EH (cell line): ENCODE measurements at places on chromosomes 3 and 15.

GRCh38 chr3:44511238-44511566, 33.7 kb upstream of the ZNF445 start:
- peak; percentile 5 for DNase-seq

DNA sequence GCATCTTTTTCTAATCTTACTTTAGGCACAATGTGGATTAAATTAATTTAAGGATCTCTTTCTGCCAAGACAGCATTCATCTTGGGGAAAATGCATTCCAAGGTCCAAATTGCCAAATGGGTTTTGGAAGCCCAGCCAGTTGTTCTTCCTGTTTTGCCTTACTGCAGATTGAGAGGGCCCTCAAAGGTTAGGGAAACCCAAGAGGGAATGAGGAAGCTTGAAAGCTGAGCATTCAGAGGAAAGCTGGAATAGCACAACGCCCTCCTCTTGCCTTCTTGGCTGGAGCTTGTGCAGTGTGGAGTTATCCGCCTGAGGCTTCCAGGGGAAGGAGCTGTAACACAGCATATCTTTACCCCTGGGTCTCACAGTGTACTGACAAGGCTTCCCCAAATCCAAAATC, 18.2 kb upstream of the SACM1L start:
- DNase-seq: peak; percentile 74

- no peak for DNase-seq
Measured at GRCh38 chr15:39744334-39745103, 38.1 kb downstream of the FSIP1 start.

DNA sequence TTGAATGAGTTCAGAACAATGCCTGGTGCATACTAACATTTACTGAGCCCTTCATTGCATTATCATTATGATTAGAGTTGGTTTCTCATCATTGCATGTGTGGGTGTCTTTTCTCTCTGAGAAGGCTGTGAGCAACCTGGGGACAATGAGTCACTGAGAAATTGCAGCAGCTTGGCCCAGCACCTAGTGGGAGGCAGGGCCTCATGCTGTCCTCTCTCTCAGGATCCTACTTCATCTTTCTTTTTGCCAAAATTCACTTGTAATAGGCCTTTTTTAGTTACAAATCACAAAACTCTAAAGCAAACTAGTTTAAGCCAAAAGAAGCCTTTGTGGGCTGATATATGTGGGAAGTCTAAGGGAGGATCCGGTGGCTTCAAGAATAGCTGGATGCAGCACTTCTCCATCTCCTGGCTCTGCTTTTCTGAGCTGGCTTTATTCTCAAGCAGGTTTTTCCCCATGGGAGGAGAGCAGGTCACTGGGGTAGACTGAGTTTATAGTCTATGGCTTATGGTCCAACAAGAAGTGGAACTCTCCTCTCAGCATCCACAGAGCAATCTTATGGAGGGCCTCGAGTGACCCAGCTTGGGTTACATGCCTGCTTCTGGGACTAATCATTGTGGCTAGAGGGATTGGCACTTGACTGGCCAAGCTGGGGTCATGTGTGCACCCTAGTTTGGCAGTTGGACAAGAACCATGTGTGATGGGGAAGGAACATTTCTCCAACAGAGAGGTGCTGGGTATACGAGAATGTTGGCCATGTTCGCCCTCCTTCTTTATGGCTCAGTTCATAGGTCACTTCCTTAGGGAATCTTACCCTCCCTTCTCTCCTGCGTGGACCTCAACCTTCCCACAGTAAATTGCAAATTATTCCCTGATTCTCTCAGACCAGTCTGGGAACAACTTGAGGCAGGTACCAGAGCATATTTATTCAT, 8.7 kb upstream of the CAMK1 start:
- DNase-seq: peak; percentile 56

GRCh38 chr15:48481802-48482201, 150.6 kb downstream of the DUT start:
- peak; percentile 81 for DNase-seq

GRCh38 chr15:58551764-58552504, 120.1 kb downstream of the LIPC start:
- peak; percentile 94 for DNase-seq

DNA sequence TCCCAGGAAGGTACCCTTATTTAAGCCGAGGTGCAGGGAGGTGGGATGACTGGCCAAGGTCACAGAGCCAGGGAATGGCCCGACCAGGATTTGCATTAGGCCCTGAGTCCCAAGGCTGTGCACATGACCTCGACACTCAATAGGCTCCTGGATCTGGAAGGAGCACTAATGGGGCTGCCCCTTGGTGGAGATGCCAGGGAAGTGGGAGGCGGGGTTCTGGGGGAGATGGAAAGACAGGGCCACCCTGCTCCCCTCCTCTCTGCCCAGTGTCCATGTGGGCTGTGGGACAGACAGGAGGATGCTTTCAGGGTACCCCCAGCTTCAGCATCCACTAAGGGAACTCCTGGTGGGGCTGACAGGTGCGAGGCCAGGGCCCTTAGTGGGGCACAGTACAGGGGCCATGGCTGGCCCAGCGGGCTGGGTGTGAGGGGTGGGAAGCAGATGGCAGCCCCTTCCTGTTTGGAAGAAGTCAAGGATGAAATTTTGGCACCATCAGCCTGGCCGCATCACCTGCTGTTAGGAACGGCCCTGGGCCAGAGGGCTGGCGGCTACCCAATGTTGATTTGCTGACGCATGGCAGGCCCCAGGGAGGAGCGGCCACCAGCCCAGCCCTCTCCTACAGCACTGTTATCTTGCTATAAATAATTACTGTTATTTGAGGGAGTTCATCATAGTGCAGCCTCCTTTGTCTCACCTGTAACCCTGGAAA, 37.3 kb downstream of the ATP2B2 start:
- DNase-seq: no peak

GRCh38 chr3:15493436-15493835, 28.1 kb downstream of the COLQ start:
- no peak for DNase-seq

- DNase-seq: no peak
Measured at GRCh38 chr3:186193534-186194450, 84.9 kb upstream of the ETV5 start.

- no peak for DNase-seq
Measured at GRCh38 chr15:90620379-90621067, 90.8 kb downstream of the CRTC3 start.

GRCh38 chr3:32285891-32286290, 47.4 kb downstream of the CMTM8 start:
- no peak for DNase-seq

- DNase-seq: no peak
Measured at GRCh38 chr3:38036906-38037305, 2.1 kb upstream of the DLEC1 start.
